NCI-H1417 treated with DMSO at 0.1 percent for 48 hours (cell line): ENCODE measurements at places on chromosomes 5 and 9.

DNA sequence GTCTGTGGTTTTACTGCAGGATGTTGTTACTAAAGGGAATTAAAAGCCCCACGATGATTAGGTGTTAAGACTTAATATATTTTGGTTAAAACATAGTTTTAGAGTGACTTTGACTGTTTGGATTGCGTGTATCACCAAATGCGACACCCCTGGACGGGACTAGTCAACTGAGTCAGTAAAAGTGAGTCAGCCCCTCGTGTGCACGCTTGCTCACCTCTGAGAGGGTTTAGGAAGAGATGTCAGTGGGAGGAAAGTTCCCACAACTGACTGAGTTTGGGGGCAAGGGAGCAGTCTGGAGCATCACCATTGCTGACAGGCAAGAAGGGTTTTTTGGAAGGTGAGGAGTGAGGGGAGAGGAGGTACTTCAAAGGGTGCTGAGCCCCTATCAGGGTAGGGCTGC, 14.4 kb upstream of the DMRT3 start:
- no peak for DNase-seq

- no peak for DNase-seq
Observed at GRCh38 chr5:127028822-127029457, 1.4 kb downstream of the MARCHF3 start.

- DNase-seq, result no peak
Observed at GRCh38 chr5:59279979-59280378, 613.5 kb downstream of the PDE4D start.

DNA sequence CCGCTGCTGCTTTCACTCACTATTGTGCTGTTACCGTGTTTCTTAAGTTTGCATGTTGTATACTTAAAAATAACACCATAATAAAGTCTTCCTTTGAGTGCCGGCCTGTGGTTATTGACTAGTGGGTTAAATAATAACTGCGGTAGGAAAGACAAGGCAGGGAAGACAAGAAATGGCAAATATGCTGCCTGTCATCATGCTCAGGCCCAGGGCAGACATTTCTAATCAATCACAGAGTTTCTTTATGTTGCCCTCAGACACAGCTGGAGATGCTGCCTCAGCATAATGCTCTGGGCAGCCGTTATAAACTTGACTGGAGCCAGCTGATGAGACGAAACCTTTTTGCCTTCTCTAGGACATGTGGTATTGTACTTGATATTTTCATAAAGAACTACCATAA, 215.0 kb downstream of the GAPVD1 start:
- DNase-seq, result no peak

DNA sequence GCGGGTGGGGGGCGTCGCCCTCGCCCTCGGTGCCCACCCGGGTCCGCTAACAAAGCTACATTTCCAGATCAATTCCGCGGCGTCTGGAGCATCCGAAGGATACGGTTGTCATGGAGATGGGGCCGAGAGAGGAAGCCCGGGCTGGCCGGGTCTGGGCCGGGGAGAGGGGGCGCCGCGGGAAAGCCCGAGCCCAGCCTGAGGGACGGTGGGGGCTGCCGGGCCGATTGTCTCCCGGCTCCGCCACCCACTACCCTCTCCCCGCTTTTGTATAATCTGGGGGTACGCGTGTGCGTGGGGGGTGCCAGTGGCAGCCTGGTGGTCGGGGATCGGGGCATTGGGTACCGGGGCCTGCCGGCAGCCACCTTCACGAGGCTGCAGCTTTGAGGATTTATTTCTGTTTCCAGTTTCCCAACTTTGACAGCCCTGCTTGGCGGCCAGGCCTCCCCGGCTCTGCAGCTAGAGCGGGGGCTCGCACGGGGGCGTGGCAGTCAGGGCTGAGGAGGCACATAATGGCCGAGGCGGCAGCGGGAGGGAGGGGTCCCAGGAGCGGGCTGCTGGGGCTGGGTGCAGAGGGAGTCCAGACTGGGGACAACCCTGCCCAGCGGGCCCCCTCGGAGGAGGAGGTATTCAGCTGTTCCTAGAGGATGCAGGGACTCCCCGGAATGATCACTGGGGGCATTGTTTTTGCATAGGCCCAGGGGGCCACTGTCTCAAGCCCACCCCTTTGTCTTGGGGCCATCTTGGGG, 626 bp downstream of the PSD2 start:
- no peak for DNase-seq

DNA sequence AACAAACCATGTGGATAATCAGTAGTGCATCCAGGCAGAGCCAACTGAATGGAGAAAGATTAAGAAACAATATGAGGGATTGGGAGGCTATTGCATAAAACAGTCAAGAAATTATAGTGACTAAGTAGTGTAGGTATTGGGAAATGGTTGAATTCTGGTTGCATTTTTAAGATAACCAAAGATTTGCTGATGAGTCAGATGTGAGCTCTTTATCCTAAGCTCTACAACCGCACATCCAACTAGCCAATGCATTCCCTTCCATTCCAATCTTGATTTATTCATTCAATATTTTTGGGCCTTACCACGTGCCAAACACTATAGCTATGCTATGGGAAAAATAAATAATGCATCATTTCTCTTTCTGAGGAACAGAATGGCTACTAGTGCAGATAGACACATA, 524.5 kb upstream of the RGMB start:
- no peak for DNase-seq
